ENCODE measurements at places on chromosomes 6 and 20.
A peak's percentile ranks its signal among the peaks of the same experiment; 100 is the strongest.

- no peak for DNase-seq
- peaks cover 6% of the 10 kb centered on the region for H3K4me1 ChIP-seq
- H3K27ac ChIP-seq, result peak overlapping the region; percentile 57
- H3K4me3 ChIP-seq, result no peak overlapping the region
- H3K27me3 ChIP-seq, result no peaks in the 10 kb centered on the region
Measured at GRCh38 chr6:116386581-116387299, 16.0 kb downstream of the DSE start.

DNA sequence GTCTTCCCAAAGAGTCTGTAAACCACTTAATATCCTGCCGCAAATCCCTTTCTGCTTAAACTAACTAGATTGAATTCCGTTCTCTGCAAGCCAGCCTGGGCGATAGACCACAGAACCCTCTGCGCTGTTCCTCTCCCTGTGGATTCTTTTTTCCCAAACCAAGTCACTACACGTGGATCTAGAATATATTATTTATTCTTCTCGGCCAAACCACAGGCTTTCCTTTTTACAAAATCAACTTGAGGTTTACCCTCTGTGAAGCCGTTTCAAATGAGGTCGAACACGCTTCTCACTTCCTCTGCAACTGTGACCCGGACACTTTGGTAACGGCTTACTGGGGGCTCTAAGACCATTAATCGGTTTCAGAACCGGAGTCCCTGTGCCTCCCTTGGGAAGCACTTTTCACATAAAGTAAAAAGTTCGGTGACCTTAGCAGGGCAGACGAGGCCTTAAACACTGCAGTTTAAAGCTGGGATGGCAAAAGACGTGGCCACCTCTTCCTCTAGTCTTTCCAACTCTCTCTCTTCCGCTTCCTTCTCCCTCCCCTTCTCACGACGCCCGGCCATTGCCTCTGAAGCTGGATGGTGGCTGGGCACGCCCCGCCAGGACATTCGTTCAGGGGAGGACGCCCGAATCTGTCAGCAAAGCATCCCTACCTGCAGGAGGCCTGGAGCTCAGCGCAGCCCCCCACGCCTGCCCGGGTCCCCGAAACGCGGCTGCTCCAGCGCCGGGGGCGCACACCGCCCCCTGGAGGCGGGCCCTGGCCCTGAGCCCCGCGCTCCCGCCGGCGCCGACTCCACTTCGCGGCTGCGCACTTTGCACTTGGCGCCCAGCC is 55.0 kb upstream of the FOXC1 start:
- no peaks in the 10 kb centered on the region for H3K4me1 ChIP-seq
- H3K27ac ChIP-seq, result no peak overlapping the region
- no peaks in the 10 kb centered on the region for H3K27me3 ChIP-seq
- H3K4me3 ChIP-seq, result peak overlapping the region; percentile 86
- H3K36me3 ChIP-seq, result no peaks in the 10 kb centered on the region
- DNase-seq, result peak; percentile 83

DNA sequence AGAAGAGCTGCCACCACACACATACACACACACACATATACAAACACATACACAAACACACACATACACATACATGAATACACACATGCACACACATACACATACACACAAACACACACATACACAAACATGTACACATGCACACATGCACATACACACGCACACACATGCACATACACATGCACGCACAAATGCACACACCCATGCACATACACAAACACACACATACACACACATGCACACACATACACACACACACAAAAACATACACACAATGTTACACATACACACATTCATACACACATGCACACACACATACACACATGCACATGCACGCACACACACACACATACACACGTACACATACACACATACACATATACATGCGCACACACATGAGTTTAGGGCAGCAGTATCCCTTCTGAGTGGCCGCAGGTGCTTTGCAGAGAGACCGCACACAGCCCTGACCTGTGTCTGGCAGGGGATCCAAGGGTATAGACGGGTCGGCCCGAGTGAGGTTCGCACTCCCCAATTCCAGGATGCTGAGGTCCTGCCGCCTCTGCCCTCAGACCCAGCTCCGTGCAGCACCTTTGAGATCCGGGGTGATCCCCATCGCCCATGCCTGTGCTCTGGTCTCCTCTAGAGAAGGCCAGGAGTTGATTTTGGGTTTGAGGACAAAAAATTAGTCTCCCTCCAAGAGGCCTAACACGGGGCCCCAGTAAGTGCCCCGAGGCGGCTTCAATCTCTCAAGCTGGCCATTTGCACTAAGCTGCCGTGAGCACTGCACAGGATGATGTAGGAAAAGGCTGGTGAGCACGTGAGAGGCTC is 56.8 kb downstream of the TMEM242 start:
- no peaks in the 10 kb centered on the region for H3K4me1 ChIP-seq
- H3K36me3 ChIP-seq, result no peaks in the 10 kb centered on the region
- no peaks in the 10 kb centered on the region for H3K27me3 ChIP-seq
- H3K4me3 ChIP-seq, result no peak overlapping the region
- DNase-seq, result peak; percentile 56

DNA sequence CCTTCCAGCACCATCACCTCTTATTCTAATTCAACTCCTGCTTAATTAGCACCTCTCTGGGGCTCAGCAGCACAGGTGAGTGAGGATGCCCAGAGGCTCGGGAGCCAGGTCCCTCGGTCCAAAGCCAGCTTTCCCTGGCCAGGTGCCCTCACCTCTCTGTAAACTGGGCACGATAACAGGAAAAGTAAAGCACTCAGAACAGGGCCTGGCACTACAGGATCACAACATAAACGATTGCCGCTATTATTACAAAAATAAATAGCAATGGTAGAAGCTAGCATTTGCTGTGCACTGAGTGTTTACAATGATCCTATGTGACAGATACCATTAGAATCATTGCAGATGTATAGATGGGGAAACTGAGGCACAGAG is 2.6 kb downstream of the BPIFB2 start:
- no peaks in the 10 kb centered on the region for H3K36me3 ChIP-seq

DNA sequence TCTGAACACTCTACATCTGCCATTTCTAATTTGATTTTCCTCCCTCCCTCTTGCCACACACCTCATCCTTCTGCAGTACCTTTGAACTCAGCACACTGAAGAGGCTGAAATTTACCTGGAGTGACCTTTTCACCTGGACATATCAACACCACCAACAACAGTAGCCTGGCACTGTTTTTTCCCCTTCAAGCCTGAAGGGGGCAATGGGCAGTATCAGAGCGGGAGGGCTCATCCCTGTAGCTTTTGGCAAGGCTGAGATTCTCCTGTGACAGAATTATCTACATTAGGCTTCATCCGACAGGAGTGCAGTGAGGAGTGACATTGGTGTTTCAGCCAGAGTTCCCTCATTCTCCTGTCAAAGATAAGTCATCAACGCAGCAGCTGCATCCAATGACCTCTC is 312.8 kb upstream of the SPTLC3 start:
- no peaks in the 10 kb centered on the region for H3K4me1 ChIP-seq
- H3K4me3 ChIP-seq, result no peak overlapping the region
- no peak overlapping the region for H3K27ac ChIP-seq
- no peaks in the 10 kb centered on the region for H3K27me3 ChIP-seq
- H3K36me3 ChIP-seq, result no peaks in the 10 kb centered on the region

DNA sequence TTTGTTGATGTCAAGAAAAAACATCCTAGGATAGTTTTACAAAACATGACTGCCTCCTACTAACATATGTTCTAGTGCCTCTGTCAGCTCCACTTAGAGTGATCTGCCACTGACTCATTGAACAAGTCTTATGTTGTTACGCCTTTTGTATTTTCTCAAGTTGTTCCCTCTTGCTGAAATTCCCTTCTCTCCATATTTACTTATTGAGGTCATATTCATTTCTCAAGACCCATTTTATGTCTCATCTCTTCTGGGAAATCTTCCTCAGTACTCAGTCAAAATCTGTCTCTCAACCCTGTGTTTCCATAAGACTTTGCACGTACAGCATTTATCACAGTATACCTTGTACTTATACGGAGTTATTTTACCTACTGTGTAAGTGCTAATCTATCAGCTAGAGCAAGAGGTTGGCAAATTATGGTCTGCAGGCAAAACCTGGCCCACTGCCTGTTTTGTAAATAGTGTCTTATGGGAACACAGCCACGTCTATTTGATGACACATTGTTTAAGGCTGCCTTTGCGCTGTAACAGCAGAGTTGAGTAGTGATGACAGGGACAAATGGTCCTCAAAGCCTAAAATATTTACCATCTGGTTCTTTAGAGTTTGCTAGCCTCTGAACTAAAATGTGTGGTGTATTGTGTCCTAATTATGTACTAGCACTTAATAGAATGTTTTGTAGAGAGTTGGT is 83.4 kb downstream of the ADGRB3 start:
- H3K27me3 ChIP-seq, result no peaks in the 10 kb centered on the region
- no peaks in the 10 kb centered on the region for H3K36me3 ChIP-seq
- H3K4me3 ChIP-seq, result no peak overlapping the region

DNA sequence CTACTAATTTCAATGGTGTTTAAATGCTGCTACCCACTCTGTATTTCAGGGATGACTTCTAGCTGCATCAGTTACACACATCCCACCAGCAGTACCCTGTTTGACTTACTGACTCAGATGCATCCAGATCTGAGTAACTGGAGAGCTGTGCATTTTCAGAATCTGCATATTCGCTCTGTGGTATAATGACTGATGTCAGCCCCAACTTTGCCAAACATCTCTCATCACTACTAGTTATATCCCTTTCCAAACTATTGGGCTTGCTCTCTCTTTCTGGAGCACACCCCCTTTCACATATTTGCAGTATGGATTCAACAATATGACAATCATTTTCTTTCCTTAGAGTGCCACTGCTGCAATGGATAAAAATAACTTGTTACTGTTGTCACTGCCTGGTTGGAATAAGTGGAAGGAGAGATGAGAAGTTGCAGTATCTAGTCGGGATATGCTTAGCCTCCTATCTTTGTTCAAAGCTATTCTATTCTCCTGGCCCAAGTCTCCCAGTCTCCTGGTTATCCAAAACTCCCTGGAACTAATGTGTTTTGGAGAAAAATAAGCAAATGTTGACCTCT is 3.3 kb upstream of the RSPO3 start:
- no peaks in the 10 kb centered on the region for H3K36me3 ChIP-seq
- no peak overlapping the region for H3K4me3 ChIP-seq
- H3K27ac ChIP-seq, result no peak overlapping the region

- H3K27me3 ChIP-seq, result no peaks in the 10 kb centered on the region
- no peak overlapping the region for H3K4me3 ChIP-seq
- no peak overlapping the region for H3K27ac ChIP-seq
- no peak for DNase-seq
- H3K4me1 ChIP-seq, result no peaks in the 10 kb centered on the region
Measured at GRCh38 chr6:22145823-22146677, 150.8 kb downstream of the PRL start.

- no peaks in the 10 kb centered on the region for H3K27me3 ChIP-seq
- no peak for DNase-seq
- no peaks in the 10 kb centered on the region for H3K36me3 ChIP-seq
- no peak overlapping the region for H3K27ac ChIP-seq
- H3K4me3 ChIP-seq, result no peak overlapping the region
Measured at GRCh38 chr6:132693478-132693877, 20.4 kb downstream of the VNN1 start.

- no peak for DNase-seq
- no peak overlapping the region for H3K4me3 ChIP-seq
- H3K4me1 ChIP-seq, result no peaks in the 10 kb centered on the region
- H3K27ac ChIP-seq, result no peak overlapping the region
- no peaks in the 10 kb centered on the region for H3K27me3 ChIP-seq
- H3K36me3 ChIP-seq, result no peaks in the 10 kb centered on the region
Measured at GRCh38 chr6:168671863-168672546, 231.0 kb downstream of the SMOC2 start.

GRCh38 chr20:10065154-10065833 is 30.5 kb downstream of the ANKEF1 start:
- no peak overlapping the region for H3K4me3 ChIP-seq
- no peaks in the 10 kb centered on the region for H3K36me3 ChIP-seq
- H3K27me3 ChIP-seq, result no peaks in the 10 kb centered on the region
- no peak for DNase-seq
- no peaks in the 10 kb centered on the region for H3K4me1 ChIP-seq

GRCh38 chr20:20237093-20237959 is 130.6 kb upstream of the INSM1 start:
- H3K4me1 ChIP-seq, result no peaks in the 10 kb centered on the region
- DNase-seq, result no peak
- no peak overlapping the region for H3K27ac ChIP-seq
- no peak overlapping the region for H3K4me3 ChIP-seq
- H3K36me3 ChIP-seq, result no peaks in the 10 kb centered on the region
- no peaks in the 10 kb centered on the region for H3K27me3 ChIP-seq

DNA sequence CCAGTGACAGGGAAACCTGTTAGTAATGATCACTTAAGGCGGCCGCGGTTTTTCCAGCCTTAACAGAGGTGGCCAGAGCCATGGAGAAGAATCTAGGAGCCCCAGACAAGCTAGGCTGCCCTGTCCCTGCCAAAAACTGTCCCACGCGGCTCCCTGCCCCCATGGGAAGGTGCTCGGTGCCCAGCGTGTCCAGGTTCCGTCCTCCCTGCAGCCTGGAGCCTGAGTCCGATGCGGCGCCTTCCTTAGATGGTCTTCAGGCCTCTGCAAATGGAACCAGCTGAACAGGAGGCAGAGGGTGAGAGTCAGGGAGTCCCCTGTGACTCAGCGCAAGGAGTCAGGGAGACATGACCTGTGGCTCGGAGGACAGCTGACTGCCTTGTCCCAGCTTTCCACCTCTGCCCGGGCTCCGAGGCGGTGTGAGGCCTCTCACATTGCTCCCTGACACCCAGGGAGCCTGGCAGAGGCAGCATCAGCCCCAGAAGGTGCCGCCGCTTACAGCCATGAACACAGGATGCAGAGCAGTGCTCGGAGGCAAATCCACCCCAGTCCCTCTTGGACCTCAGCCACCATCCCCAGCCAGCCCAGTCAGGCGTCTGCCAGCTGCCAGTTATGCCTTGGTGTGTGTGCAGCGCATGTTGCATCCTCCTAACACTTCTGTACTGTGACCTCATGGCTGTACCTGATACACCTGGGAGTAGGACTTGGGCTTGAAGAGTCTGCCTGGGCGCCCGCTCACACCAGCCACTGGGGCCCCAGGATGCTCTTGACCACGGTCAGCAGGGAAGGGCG is 377.7 kb downstream of the CDH4 start:
- no peaks in the 10 kb centered on the region for H3K27me3 ChIP-seq
- no peak overlapping the region for H3K4me3 ChIP-seq
- no peak for DNase-seq
- no peaks in the 10 kb centered on the region for H3K4me1 ChIP-seq

DNA sequence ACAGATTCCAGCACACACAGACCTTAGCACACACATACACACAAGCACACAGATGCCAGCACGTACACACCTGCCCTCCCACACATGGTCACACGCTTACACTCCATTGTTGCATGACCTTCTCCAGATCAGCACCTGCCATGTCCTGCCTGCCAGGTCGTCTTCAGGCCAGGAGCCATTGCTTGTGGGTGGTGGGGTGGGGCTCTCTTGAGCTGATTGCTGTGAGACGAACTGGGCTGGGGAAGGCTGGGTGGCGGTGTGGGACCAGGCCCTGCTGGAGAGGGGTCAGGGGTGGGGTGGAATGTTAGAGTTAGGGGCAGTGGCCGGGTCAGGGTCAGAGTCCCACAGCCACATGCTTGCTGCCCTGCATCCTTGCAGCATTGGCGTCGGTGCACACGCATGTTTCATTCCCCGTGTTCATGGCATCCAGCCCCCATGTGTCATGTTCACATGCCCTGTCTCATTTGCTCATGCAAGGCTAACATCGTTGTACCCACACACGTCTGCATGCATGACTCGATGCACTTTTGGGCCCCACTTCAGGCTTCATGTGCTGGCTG is 6.5 kb upstream of the NPBWR2 start:
- peak; percentile 21 for DNase-seq
- no peaks in the 10 kb centered on the region for H3K27me3 ChIP-seq
- no peak overlapping the region for H3K27ac ChIP-seq

- peak overlapping the region; percentile 17 for H3K27ac ChIP-seq
- peaks cover 4% of the 10 kb centered on the region for H3K4me1 ChIP-seq
Measured at GRCh38 chr6:134517145-134517658, 199.3 kb upstream of the SGK1 start.

Measured in aorta (tissue), 5 donors.